ENCODE measurements at places on chromosomes 1 and 21.

DNA sequence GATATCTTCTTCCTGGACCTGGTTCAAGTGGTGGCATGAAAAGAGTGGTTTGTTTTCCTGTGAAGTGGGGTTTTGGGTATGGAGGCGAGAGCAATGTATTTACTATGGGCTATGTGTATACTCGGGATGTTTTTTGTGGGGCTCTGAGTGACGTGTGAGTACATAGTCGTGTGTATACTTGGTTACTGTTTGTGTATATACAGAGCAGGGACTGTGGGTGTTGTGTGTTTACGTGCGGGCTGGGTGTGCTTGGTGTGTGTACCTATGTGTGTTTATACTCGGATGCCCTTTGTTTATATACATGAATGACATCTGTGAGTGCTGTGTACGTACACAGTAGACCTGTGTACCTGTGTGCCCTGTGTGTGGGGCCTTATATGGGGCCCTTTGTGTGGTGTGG is 50.0 kb downstream of the YARS1 start:
- DNase-seq = no peak

DNA sequence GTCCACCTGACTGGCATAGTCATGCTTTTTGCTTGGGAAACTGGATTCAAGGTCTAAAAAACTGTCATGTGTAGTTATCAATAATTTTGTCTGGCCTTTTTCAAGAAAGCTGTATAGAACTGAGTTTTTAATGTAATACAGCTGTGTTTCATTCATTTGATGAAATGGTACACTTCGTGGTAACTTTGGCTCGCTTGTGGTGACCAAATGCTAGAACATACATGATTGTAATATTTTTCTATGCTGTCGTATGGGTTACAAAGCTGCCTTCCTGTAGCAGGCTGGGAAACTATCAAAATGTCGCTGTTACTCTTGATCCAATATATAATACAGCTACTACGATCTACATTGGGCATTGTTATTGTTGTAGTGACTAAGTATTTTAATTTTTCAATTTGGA is 2.1 kb downstream of the LRRC42 start:
- DNase-seq = no peak

DNA sequence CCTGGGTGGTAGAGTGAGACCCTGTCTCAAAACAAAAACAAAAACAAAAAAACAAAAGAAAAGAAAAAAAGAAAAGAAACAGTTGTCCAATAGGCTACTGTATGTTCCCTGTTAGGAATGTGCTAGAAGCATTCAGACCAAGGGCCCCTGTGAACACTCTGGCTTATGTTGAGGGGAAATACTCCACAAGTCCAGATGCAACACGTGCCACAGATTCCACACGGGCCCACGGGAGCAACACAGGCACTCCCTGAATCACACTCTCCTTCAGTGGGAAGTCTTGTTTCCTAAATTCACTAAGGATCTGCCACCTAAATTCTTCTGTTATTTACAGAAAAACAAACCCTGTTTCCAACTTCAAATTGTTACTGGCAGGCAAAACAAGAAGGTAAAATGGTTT is 291.1 kb downstream of the PCP4 start:
- DNase-seq = no peak

- DNase-seq = no peak
Observed at GRCh38 chr1:39608921-39609320, 30.5 kb downstream of the HEYL start.

DNA sequence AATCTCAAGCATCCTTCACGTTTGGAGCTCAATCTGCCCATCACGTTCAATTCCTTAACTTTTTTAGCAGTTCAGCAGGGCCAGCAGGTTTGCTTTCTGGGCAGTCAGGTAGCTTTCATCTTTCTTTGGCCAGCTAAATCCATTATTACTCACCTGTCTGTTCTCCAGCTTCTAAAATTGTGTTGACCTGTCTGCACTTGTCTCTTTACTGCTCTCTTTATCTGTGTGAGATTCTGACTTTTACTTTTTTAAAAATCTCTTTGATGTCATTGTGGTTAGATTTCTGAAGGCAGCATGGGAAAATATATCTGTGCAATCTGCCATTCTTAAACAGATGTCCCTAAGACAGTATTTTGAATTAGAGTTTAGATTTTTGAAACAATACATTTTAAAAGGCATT is 24.9 kb upstream of the CYYR1 start:
- no peak for DNase-seq

DNA sequence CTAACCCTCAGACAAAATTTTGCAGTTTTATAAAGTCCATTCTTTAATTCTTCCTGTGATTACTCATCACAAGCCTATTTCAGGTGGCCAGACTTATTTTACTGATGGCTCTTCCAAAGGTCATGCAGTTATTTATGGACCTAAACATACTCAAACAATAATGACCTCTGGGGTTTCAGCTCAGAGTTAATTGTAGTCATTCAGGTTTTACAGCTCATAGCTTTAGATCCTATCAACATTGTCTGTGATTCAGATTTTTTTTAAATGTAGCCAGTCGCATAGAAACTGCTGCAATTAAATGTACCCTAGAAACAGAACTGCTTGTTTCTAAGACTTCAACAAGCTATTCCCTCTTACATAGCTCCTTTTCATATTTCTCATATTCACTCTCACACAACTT is 270.8 kb downstream of the COL11A1 start:
- no peak for DNase-seq

Measured in fibroblast of the conjunctiva (primary cell).